Stimulated activated CD4-positive, alpha-beta T cell treated with anti-CD3 and anti-CD28 coated beads, TNF-alpha, amount 100 ng/mL, for 1 hour (primary cell): ENCODE measurements at places on chromosomes 6 and 20.

DNA sequence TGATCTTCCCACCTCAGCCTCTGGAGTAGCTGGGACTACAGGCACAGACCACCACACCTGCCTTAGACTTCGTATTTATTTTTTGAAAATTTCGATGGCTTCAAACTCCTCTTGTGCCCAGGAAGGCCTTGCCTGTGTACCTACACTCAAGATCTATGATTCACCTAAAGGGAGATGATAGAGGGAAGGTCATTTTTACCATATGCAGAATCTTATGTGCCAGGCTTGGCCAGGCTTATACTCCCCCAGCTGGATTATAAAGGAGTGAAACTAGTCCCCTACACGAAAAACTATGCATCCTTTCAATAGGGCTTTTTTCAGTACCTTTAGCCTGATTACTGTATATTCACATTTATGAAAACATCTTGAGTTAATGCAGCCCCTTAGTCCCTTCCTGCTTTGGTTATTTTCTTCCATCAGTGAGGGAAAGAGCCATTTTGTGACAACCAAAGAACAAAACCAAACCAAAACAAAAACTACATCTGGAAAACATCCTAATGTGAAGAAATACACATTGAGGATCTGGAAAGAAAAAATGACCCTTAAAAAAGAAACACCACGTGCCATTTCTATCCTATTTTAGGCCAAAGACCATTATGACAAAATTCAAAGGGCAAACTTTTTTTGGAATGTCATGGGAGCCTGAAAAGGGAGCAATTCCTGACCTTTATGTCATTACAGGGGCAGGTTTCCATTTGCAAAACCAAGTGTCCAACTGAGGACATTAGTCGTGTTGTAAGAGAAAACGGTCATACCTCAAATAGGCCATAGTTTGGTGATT, 34.7 kb downstream of the RIPOR2 start:
- DNase-seq: no peak

GRCh38 chr6:163984124-163984936, 569.8 kb downstream of the QKI start:
- no peak for DNase-seq

DNA sequence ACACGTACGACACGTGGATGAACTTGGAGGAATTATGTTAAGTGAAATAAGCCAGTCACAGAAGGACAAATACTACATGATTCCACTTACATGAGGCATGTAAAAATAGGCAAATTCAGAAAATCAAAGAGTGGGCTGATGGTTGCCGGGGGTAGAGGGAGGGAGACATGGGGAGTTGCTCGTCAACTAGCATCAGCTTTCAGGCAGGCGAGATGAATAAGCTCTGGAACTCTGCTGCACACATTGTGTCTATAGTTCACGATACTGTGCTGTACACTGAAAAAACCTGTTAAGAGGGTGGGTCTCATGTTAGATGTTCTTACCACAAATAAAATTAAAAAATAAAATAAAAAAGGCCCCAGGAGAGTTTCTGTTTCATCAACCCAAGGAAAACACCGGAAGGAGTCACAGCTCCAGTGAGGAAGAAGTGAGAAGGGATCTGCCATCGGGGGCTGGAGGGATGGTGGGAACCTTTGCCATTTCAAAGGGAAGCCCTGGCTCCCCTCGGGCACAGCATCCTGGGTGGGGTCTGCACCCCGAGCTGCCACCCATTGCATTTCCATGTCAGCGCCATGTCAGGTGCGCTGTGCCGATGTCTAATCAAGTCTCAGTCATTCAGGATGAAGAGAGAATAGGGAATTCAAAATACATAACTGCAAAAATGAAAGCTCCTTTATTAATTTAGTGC, 98.3 kb downstream of the SLC22A23 start:
- DNase-seq: no peak

GRCh38 chr6:23534351-23534750, 591.7 kb upstream of the NRSN1 start:
- DNase-seq: no peak

GRCh38 chr20:20824924-20825584, 112.6 kb upstream of the RALGAPA2 start:
- peak; percentile 4 for DNase-seq

GRCh38 chr20:31670371-31671228, 32.9 kb downstream of the COX4I2 start:
- no peak for DNase-seq

- DNase-seq: no peak
These were observed 470.5 kb upstream of the JAG1 start for GRCh38 chr20:11144114-11144950.

DNA sequence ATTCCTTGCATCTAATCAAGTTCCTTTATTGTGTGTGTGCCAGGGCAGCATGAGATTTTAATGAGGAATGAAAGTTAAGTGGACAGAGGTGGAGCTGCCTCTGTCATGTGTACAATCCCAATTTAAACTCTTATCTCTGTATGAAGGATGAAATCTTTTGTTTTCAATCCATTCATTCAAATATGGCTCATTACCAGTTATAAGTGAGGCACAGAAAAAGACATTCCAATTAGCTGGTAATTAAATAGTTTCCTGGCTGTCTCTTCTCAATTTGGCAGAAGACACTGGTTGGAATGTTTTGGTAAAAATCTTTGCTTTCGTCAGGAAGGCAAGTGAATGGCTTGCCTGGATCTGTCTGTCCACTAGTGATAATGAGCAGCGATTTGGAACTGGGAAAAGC, 46.4 kb downstream of the CLVS2 start:
- DNase-seq: no peak

DNA sequence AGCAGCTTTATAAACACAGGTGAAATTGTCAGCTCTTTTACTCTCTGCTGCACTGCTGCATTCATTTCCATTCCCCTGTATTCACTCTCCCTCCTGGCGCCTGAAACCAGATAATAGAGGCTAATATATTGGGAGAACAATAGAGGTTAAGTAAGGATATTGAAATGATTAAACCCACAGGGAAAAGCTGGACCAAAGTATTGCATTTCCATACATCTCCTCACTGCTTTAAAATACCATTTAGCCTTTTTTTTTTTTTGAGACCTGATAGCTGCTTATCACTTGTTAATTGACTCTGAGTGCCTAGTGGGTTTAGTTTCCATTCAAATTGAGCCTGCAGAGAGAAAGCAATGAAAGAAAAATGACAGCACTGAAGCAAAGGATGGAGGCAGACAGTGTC, 540.5 kb upstream of the IMPG1 start:
- DNase-seq: no peak

GRCh38 chr20:14449323-14449722, 111.9 kb upstream of the FLRT3 start:
- DNase-seq: no peak

GRCh38 chr20:23096986-23097520, 10.9 kb upstream of the CD93 start:
- no peak for DNase-seq

DNA sequence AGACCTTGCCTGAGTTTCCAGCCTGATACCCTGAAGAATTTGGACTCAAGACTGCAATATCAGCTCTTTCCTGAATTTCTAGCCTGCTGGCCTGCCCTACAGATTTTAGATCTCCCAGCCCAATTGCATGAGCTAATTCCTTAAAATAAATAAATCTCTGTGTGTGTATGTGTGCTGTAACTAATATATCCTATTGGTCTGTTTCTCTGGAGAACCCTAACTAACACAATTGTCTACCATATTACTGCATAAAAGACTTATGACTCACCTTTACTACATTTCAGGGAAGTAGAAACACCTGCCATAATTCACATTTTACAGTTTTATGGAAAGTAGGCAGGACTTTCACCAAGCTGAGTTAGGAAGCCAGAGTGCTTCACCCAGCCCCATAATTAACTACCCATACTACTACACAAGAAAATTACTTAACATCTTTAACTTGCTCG, 90.7 kb upstream of the BEND6 start:
- DNase-seq: no peak

DNA sequence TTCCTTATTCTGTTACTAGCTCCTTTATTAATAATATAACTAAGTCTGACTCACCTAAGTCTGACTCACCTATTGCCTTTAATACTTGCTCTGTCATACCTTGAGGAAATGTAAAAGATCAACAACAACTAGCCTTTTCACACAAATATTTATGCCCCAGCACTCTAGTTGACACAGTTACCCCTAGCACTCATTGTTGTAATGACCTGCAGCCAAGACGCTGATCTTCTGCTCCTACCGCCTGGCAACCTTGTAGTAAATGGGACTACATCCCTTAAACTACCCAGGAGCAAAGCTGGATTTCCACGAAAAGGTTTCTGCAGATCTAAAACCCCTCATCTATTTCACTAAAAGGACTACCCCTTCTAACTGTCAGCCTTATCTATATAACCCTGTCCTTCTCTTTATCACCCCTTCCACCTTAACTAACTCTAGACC, 90.0 kb downstream of the PLG start:
- no peak for DNase-seq

DNA sequence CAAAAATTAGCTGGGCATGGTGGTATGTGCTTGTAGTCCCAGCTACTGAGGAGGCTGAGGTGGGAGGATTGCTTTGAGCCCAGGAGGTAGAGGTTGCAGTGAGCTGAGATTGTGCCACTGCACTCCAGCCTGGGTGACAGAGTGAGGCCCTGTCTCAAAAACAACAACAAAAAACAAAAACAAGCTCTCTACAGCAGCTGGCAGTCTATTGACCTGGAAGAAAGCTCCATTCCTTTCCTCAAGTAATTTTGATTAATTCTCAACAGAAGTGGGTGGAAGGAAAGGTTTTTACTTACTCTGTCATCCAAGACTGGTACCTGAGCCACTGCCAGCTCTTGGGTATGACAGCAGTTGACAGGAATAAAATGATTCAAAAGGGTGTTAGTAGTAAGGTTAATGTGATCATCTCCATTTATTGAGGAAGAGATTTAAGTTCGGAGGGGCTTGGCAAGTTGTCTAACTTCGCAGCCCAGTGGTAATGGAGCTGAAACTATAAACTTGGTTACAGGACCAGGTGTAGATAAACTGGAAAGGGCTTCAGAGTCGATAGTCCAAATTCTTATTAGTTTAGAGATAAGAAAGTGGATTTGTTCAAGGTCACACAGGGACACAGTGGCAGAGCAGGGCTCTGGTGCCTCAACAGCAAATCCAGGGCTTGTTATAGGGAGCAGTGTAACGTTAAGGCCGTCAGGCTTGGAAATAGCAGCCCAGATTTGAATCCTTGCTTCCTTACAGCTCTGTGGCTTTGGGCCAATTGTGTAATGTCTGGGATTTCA, 14.8 kb downstream of the SRSF3 start:
- no peak for DNase-seq

GRCh38 chr20:57605045-57605444, 15.2 kb downstream of the ZBP1 start:
- DNase-seq: no peak

DNA sequence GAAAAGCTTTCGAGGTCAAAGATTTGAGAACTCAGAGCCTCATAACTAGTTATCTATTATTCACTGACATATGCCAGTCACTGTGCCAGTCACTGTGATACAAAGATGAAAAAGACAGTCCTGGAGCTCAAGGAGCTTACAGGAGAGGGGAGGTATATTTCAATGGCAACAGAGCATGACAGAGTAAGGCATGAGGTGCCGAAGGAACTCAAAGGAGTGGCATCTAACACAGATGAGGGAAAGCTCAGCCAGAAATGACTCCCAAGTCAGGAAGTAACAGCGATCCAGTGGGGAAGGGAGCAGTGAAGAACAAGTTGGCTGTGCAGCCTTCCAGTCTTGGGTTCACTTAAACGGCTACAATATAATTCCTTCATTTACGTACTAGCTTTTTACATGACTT, 46.6 kb downstream of the DTNBP1 start:
- DNase-seq: no peak

DNA sequence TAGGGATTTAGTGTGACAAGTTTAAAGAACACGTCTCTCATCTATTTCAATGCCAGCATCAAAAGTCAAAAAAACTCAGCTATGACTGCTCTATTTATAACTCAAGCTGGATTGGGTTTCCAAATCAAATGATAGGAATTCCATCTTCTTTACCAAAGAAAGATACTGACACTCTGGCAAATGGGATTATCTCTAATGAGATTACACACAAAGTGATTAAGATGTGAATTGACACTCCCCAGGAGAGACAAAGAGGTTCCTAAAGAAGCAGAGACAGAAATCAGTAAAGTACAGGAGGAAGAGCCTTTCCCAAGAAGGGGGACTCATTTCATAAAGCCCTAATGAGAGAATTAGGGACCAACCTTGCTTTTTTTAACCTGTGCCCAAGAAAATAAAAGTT, 92.1 kb downstream of the ID4 start:
- no peak for DNase-seq

- no peak for DNase-seq
These were observed 245.2 kb downstream of the SMOC2 start for GRCh38 chr6:168686029-168686738.

DNA sequence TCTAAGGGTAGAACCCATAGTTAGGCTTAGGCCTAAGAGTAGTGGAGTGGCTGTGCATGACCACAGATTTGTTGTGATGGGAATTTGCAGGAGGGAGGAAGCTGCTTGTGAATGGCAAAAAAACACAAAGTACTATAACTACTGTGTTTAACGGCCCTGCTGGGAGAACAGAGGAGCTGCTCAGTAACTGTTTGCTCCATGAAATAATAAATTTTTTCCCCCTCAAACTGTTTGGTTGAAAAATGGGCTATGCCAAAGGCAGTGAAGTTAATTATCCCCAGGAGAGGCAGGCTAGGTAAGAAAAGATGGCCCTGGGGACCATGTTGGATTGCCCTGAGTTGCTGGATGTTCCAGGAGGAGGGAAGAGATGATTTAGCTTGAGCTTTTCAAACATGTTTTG, 256.5 kb upstream of the PRND start:
- DNase-seq: no peak

- DNase-seq: no peak
These were observed 257.1 kb downstream of the SAMD5 start for GRCh38 chr6:147765541-147765940.

DNA sequence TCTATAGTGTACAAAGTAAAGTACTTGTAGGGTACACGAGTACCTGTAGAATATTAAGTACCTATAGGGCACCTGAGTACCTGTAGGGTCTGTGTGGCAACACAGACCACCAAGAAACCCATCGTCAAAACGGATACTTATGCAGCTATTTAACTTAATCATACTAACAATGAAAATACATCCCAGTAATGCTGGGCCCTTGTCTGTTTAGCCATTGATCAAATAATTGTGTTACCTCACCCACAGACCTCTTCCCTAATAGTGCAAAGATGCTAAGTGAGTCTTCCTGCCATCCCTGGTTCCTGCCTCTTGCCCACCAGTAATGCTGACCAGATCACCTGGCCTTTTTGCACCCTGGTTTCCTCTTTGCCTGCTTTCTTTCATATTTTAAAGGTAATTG, 7.5 kb upstream of the COL10A1 start:
- no peak for DNase-seq

GRCh38 chr20:57589728-57590484, 29.0 kb downstream of the PCK1 start:
- DNase-seq: no peak

GRCh38 chr6:137520520-137520919, 26.3 kb upstream of the OLIG3 start:
- no peak for DNase-seq

DNA sequence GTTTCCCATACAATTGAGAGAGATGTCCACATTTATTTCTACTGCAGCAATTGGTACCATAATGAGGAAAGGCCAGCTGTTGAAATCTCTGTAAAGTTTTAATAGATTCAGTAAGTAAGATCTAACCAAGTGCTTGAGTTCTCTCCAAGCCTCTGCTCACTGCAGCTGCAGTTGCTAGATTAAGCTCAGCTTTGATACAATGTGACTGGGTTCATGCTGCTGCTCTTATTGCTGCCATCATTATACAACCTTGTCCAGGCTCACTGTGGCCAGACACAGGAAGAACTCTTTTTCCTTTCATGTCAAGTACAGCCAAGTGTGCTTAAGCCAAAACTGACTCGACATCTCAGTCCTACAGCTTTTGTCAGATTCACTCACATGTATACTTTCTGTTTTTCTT, 423.5 kb downstream of the GJA1 start:
- no peak for DNase-seq
